ENCODE measurements at places on chromosomes 13 and 19.
A peak's percentile ranks its signal among the peaks of the same experiment; 100 is the strongest.

DNA sequence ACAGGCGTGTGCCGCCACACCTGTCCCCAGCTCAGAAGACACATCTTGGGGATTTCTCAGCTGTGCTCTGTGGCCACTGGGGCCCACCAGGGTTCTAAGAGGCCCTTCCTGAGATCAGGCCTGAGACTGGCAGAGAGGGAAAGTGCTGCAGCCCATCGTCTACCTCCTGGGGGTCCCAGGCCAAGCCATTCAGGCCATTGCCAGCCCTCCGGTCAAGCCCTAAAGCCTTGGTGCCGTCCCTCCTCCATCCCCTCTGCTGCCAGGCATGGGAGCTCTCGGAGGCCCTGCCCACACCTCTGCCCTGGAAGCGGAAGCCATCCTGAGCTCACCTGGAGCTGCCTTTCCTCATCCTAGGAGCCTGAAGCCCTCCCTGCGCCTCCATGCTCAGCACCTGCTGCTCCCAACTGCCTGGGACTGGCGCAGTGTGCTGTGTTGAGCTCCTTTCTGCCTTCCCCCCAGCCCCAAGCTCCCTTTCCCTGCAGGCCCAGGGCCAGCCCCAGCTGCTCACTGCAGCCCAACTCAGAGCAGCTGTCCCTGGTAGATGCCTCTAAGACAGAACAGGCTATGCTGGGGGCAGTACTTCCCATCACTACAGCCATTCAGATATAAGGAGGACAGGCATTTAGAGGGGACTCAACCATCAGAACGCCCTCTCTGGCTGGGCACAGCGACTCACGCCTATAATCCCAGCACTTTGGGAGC, 2.9 kb downstream of the SLC7A9 start:
- DNase-seq: no peak

DNA sequence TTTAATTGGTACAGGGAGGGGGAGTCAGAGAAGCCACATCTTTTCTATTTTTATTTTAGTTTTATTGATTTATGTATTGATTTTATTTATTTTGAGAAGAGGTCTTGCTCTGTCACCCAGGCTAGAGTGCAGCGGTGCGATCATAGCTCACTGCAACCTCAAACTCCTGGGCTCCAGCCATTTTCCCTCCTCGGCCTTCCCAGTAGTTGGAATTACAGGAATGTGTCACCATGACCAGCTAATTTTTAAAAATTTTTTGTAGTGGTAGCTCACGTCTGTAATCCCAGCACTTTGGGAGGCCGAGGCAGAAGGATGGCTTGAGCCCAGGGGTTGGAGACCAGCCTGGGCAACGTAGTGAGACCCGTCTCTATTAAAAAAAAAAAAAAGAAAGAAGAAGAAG, 4.1 kb downstream of the IL27RA start:
- no peak for DNase-seq

GRCh38 chr13:50236898-50237318, 221.7 kb downstream of the KCNRG start:
- no peak for DNase-seq

DNA sequence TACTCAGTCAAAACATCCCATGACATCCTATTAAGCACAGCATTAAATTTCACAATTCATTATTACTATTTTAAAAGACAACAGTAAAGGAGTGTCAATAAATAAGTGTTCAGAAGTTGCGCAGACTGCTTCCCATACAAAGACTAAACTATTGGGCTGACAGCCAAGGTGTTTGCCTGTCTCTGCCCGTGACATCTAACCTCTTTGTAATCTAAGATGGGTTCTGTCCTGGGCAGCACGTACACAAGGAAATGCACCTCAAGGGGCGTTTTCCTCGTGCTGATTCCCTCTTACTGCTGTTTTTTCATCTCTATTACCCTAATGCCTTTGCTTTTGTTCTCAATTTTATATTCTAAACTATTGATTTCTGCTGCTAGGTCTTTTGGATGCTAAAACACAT, 216.3 kb downstream of the NHLRC3 start:
- DNase-seq: no peak

DNA sequence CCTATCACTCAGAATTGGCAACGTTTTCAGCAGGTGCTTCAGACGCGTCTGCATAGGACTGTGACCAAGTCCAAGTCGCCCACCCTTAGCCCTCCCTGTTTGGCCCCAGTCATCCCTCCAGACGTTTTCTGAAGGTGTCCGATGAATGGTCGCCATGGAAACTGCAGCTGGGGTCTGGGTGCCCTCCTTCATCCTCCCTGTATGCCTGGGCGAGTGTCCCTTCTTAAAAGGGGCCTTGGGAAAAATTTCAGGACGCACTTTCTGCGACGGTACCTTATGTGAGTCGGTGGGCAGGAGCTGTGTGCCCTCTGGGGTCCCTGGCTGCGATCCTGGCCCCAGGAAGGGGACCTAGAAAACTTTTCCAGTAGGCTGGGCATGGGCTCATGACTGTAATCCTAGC, 25.1 kb downstream of the MAN2B1 start:
- DNase-seq: no peak

DNA sequence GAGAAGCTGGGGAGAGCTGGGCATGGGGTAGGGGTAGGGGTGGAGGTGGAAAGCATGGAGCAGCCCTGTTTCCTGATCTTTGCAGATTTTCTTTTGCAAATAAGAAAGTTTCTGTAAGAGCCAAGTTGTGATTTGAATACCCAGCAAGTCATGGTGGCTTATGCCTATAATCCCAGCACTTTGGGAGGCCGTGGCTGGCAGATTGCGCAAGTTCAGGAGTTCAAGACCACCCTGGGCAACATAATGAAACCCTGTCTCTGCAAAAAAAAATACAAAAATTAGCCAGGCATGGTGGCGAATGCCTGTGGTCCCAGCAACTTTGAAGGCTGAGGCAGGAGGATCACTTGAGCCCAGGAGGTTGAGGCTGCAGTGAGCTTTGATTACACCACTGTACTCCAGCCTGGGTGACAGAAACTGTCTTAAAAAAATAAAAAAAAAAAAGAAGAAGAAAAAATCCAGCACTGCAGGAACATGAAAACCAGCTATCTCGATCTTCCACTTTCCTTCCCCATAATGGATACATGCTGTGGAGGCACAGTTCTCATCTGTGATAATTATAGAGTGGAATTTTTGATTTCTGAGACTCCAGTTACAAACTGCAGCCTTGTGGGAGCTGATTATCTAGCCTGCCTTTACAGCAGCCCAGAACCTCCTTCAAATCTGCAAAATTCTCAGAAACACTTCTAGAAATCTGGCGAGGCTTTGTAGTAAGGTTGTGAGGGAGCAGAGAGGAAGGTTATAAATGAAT, 12.1 kb upstream of the TEX26 start:
- no peak for DNase-seq

DNA sequence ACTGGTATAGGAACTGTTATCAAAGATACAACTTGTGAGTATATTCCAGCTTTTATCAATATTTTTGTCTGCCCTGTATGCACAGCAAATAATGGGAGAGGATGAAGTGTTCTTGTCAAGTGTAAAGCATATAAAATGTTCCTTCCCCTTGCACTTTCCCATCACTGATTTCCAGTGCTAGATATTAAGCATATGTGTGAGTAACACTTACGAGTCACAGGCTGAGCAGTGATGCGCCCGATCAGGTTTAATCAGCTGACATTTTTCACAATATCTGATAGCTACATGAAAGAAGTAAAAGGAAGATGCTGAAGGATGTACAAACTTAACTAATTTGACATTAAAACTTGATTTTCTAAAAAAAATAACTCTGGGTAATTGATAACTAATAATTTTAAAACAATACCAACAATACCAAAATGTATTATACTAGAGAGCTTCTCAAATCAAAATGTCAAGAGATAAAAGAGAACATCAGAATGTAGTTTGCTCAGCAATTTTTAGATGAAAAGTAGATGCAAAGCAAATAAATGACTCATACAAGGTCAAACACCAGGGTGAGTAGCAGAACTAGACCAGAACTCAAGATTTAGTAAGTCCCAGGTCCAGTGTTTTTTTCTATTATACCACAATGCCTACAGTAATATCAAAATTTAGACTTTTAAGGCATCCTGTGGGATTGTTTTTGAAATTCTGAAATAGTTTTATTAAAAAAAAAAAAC, 56.4 kb downstream of the ZDHHC20 start:
- DNase-seq: no peak

GRCh38 chr19:19033426-19034203, at the start of the genes ARMC6 and SUGP2:
Gene ARMC6, plus strand, starts transcription at chr19:19033603. Its CDS starts 607 bp downstream, at chr19:19034210.
Gene SUGP2, minus strand, starts transcription at chr19:19033517. Its CDS starts 2,446 bp downstream, at chr19:19031071.
- peak; percentile 89 for DNase-seq

DNA sequence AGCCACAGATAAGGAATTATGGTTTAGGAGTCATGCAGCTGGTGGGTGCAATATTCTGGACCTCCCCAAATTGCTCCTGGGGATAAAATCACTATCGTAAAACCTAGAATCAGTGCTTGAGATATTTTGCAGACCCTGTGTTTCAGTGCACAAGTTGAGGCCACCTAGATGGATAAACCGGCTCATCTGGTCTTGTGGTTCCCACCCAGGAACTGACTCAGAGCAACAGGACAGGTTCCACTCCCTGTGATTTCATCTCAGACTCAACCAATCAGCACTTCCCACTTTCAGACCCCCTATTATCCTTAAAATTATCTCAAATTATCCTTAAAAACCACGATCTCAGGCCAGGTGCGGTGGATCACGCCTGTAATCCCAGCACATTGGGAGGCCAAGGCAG, 21.0 kb downstream of the FBXL12 start:
- DNase-seq: no peak

GRCh38 chr13:51865838-51866237, 4.1 kb downstream of the CCDC70 start:
- DNase-seq: no peak

GRCh38 chr13:110894086-110894485, 20.8 kb downstream of the ANKRD10 start:
- no peak for DNase-seq

GRCh38 chr13:112825875-112826274, 136.0 kb downstream of the ATP11A start:
- no peak for DNase-seq

DNA sequence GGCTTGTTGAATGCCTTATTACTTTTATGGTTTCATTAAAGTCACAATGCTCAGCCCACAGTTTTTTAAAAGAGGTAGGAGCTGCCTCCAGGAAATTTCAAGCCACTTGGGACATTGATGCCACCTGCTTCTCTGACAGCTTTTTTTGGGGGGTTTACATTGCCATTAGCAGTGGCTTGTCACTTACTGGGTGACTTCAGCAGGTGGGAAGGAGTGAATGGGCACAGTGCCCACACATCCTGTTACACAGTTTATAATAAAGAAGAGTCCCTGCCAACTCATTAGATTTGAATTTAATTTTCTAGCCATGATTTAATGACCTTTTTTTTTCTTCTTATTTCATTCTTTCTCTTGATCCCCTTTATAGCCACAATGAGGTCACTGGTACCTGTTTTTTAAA, 61.0 kb downstream of the NHLRC3 start:
- DNase-seq: no peak

GRCh38 chr19:17334414-17335409, at the start of gene ANO8:
Gene ANO8, minus strand, starts transcription at chr19:17334855. Its CDS starts 185 bp downstream, at chr19:17334670.
- peak; percentile 96 for DNase-seq

DNA sequence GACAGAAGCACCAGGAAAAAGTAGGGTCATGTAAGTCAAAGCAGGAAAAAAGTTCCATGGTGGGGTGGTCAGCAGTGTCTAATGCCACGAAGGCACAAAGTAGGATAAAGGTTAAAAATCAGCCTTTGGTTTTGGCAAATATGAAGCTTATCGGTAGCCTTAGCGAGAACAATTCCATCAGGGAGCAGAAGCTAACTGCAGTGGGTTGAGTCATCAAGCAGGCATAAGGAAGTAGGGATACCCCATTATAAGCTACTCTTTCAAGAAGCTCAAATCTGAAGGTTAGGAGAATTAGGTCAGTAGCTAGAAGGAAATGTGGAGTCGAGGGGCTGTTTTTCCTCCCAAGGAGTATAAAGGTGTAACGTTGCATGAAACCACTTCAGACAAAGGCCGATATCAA, 57.5 kb upstream of the USPL1 start:
- DNase-seq: no peak

DNA sequence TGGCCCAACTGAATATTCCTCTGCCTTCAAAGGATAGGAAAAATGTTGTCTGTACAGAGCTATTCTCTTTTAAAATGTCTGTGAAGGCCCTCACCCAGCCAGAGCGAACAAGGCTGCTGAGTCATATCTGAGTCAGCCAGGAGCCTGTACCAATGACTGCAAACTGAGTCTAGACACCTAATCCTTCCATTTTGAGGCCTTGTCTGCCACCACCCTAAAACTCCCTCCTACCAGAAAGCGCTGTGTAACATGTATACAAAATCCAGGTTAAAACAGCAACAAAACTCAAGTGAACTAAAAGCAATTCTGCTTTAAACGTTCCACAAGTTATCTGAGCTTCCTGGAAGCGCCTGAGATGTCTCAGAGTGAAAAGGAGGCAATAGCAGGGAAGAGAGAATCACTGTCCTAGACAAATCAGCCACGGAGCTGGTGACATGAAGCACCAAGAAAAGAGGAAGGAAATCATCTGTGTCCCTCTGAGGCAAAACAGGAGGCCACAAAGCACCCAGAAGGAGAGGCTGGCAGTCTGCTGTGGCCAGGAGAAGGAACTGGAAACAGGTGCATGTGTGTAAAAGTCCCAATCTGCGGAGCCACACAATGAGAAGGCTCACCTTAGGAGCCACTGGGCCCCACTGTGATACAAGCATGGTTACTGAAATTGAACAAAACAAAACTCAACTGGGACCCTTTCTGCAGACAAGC, 10.2 kb downstream of the DHRS12 start:
- no peak for DNase-seq

DNA sequence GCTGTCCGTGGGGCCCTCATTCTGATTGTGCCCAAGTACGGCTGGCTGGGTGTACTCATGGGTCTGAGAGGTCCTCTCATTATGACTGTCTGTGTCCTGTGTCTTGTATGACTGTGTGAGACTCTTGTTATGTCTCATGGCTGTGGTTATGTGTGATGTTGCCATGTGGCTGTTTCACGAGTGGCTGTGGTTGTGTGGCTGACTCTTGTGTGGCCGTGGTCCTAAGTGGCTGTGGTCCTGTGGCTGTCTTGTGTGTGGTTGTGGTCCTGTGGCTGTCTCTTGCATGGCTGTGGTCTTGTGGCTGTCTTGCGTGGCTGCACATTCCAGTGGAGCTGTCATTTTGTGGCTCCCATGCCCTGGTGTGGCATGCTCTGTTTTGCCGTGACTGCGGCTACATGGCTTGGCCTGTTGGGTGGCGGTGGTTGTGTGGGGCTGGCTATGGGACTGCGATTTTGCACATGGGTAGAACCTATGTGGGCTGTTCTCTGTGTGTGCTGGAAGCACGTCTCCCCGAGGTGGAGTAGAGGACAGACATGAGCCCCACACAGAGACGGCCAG, 2.5 kb downstream of the LYL1 start:
- peak; percentile 60 for DNase-seq

DNA sequence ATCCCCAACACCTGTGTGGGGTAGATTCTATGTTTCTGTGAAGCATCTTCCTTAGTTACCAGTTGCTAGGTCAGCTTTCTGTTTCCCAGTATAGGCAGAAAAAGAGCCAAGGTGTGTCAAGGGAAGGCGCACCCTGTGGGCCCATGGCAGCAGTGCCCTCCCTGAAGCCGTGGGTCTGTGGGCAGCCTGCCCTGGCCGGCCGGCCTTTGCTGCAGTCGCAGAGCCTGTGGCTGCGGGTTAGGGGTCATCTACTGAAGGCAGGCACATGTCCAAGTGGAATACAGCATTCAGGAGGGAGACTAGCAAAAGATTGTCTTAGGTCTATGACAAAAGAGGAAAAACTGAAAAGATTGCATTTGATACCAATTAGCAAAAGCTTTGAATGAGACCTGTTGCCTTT, 214.0 kb downstream of the IRS2 start:
- DNase-seq: no peak

Measured in T-cell (primary cell).